MCF 10A (cell line): ENCODE measurements at places on chromosomes 3 and 15.

- H3K27me3 ChIP-seq, result no peaks in the 10 kb centered on the region
- peaks cover 7% of the 10 kb centered on the region for H3K36me3 ChIP-seq
- H3K4me1 ChIP-seq, result peaks cover 24% of the 10 kb centered on the region
- no peak overlapping the region for H3K4me3 ChIP-seq
- peak overlapping the region; percentile 86 for H3K27ac ChIP-seq
- DNase-seq, result peak; percentile 95
Measured at GRCh38 chr3:188286087-188286513, 132.1 kb downstream of the LPP start.

DNA sequence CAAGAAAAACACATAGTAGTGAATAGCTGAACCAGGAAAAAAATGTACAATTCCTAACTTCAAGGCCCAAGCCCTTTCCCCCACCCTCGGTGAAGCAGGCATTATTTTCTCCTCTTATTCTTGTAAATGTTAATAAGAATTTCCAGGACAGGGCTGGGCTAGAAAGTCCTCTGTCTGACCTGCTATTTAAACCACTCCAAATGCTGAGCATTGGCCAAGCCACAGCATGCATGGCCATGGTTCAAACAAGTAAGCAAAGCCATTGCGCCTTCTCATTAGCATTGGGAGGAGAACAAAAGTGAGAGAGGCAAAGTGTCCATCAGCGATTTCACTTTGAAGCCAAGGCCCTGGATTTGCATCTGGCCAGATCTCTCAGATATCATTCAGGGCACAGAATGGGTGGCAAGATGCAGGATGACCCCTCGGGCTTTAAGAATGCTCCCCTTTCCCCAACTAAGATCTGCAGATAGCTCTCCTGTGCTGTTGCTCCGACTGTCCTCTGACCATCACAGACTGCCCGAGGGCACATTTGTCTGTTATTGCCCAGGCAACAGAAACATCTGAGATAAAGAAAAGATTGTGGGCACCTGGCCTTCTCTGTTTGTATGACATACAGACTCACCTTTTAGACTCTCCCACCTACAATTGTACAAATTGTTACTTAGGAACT lies 46.3 kb downstream of the CEMIP start:
- H3K27ac ChIP-seq, result no peak overlapping the region
- H3K27me3 ChIP-seq, result no peaks in the 10 kb centered on the region
- no peak for DNase-seq
- no peaks in the 10 kb centered on the region for H3K4me1 ChIP-seq
- no peaks in the 10 kb centered on the region for H3K36me3 ChIP-seq

DNA sequence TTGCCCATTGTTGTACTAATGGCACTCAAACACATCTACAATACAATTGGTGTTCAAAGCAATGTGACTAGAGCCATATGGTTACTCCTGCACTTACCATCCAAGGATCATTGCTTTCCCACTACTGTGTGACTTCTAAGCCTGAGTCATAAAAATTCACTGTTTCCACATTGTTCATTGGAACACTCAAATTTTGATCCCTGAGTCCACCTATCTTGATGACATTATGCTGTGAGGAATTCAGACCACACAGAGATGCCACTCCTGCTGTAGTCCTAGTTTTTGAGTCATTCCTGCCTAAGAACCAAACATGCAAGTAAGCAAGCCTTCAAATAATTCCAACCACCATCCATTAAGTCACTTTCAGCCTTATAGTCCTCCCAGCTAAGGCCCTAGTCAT lies 176.2 kb downstream of the EFHB start:
- no peaks in the 10 kb centered on the region for H3K36me3 ChIP-seq
- no peaks in the 10 kb centered on the region for H3K27me3 ChIP-seq
- DNase-seq, result peak; percentile 4
- no peak overlapping the region for H3K27ac ChIP-seq

- no peaks in the 10 kb centered on the region for H3K27me3 ChIP-seq
- peaks cover 11% of the 10 kb centered on the region for H3K36me3 ChIP-seq
- peak overlapping the region; percentile 55 for H3K27ac ChIP-seq
Measured at GRCh38 chr3:126961191-126961790, 21.6 kb upstream of the PLXNA1 start.

GRCh38 chr3:161275919-161276318 lies 54.8 kb downstream of the NMD3 start:
- peaks cover 6% of the 10 kb centered on the region for H3K36me3 ChIP-seq
- DNase-seq, result peak; percentile 43
- H3K27me3 ChIP-seq, result no peaks in the 10 kb centered on the region
- peaks cover 4% of the 10 kb centered on the region for H3K4me1 ChIP-seq
- no peak overlapping the region for H3K27ac ChIP-seq

- H3K27me3 ChIP-seq, result peaks cover 100% of the 10 kb centered on the region
- no peaks in the 10 kb centered on the region for H3K4me1 ChIP-seq
Measured at GRCh38 chr3:79085171-79085570, 682.6 kb downstream of the ROBO1 start.

- H3K27ac ChIP-seq, result no peak overlapping the region
- no peaks in the 10 kb centered on the region for H3K27me3 ChIP-seq
- no peak overlapping the region for H3K4me3 ChIP-seq
Measured at GRCh38 chr3:78090382-78090781, 1050.5 kb downstream of the ROBO2 start.
